Thyroid gland (tissue), 4 donors: ENCODE measurements at places on chromosomes 5 and 9.

- DNase-seq = no peak
Observed at GRCh38 chr9:68914751-68915150, 99.2 kb downstream of the PRKACG start.

- DNase-seq = peak; percentile 66
Observed at GRCh38 chr5:112417931-112418658, 982 bp downstream of the EPB41L4A start.

DNA sequence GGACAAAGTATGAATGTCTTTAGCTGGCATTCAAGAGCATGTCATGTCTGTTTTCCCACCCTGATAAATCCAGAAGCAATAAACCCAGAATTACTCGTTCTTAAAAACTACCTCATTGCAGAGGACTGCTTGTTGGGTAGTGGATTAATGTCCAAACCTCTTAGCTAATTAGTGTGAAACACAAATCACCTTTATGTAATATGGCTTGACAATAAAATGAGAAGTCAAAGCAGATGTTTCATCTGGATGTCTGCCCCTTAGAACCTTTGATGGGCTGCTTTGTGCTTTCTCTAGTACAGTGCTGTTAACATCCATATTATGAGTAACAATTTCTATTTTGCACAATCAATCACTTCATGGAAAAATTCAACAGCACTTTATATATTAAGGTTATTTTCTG, 149.1 kb upstream of the TUT7 start:
- DNase-seq = no peak

GRCh38 chr5:6886866-6887265, 173.6 kb downstream of the TENT4A start:
- no peak for DNase-seq

- peak; percentile 4 for DNase-seq
Observed at GRCh38 chr5:7869474-7870136, 657 bp downstream of the MTRR start.
